ENCODE measurements at places on chromosomes 2 and 18. TPM values are rescaled to one million over a fixed set of nuclear protein-coding genes. Genes with fewer than 3 reads are reported as not detected.

Gene MOGAT1
- total RNA-seq: not detected

Gene SAG
- total RNA-seq: not detected

Gene PRSS56
- total RNA-seq: not detected

Gene IL37
- total RNA-seq: not detected

Gene PARD6G
- 6.7 TPM for total RNA-seq

Gene HOXD3
- 10.9 TPM for total RNA-seq

Gene COL6A3
- 485 TPM for total RNA-seq

Gene LIPG
- total RNA-seq: 1.2 TPM
